ENCODE measurements at places on chromosomes 2 and 18. TPM values are rescaled to one million over a fixed set of nuclear protein-coding genes. Genes with fewer than 3 reads are reported as not detected.

Gene KCNS3
- 5.2 TPM for total RNA-seq

Gene TYMS
- total RNA-seq, result 245 TPM

Gene CPS1
- 37.5 TPM for total RNA-seq

- no peak for DNase-seq
Observed at GRCh38 chr2:162277381-162277780, 34.1 kb upstream of the FAP start.

DNA sequence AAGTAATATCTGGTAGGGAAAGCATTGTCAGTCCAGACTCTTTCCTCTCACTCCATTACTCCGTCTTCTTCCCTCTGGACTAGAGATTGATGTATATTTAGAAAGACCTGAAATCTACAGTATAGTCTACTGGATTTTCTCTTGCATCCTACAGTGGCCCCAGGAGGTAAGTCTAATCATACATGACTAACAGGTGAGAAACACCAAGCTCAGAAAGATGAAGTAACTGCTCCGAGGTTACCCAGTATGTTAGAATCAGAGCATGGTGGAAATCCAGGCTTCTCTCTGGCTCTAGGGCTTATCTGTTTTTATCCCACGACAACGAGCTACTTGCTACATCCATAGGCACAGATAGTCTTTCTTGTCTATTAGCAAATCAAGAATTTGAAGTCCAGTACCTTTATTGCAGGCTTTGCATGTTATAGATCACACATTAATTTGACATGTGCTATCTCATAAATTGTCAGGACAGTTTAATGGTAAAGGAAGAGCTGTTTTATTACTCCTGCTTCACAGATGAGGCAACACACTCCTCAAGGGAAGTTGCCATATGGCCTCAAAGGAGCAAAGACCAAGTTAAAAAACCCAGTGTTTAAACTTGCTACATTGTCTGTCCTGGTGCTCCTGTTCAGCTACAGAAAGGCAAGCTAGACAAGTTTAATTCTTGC lies 484.3 kb downstream of the THSD7B start:
- DNase-seq, result no peak

Measured in HCT116 (cell line).